ENCODE measurements at places on chromosomes 1 and 21.

- DNase-seq: no peak
These were observed 241.2 kb downstream of the RGS7 start for GRCh38 chr1:241115784-241116183.

GRCh38 chr1:89523572-89524368 lies 859 bp upstream of the LRRC8B start:
- DNase-seq: no peak

DNA sequence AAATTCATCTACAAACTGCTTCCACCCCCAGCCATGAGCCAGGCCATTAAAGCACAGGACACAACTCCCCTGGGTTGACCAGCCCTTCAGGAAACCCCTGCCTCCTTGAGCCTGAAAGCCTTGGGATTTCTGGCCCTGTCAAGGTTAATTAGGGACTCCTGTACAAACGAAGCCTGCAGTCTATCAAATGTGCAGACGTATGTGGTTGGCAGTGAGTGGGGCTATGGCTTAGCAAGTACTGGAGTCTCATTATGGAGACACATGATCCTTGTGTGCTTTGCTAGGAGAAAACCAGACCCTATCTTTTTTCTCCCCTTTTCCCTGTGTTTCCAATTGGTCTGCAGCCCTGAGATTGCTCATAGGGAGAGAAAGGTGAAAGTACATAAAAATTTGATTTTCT lies 588.3 kb upstream of the USP24 start:
- DNase-seq: no peak

GRCh38 chr1:211355873-211356272 lies 29.2 kb downstream of the TRAF5 start:
- DNase-seq: no peak

GRCh38 chr1:59328353-59328752 lies 31.5 kb downstream of the FGGY start:
- DNase-seq: no peak

GRCh38 chr1:171468120-171468750 lies 17.1 kb upstream of the PRRC2C start:
- no peak for DNase-seq

DNA sequence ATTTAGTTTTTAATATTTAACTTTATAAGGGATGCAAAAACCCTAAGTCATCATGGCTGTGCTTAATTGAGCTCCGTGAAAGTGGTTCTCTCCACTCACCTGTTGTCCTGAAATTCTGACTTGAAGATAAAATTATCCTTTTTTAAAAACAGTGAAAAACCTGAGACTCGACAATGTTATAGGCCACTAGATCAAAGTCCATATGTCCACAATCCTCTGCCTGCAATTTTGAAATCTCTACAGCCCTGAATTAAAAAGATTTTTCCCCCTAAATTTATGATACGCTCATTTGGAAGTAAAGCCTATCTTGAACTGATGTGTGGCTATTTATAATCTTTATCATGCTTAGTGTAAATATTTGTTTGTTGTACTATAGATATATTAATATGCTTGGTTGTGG lies 18.7 kb downstream of the OSBPL9 start:
- no peak for DNase-seq

DNA sequence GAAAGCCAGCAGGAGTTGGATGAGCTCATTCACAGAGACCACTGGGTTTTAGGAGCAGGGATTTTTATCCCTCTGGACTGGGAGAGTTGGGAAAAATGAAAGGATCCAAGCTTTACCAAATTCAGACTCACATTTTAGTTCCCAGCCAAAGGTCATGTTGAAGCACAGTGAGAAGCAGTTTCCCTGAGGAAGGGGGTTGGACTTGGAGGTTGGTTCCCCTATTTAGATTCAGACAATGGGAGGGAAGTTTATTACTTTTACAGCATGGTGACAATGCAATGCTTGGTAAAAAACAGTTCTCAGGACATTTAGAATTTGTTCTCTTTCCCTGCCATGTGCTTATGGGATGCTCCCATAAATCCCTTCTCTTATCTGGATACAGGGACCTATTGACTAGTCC lies 57.3 kb upstream of the ZNF648 start:
- DNase-seq: no peak

DNA sequence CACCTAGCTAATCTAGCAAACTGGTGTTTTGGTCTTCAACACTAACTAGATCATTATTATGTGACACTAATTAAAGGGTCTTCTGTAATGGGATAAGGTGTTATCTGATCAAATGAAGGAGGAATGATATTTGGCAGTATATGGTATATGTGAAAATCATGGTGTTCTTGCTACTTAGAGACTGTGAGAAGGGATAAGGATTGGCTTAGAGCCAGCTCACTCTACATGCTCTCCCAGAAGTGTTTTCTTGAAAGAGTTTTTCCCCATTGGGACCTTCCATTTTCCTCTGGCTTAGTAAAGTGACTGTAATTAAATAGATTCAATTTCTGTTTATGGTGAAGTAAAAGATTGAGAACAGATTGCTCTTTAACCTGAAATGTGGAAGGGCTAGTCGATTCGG lies 71.2 kb upstream of the RGL1 start:
- no peak for DNase-seq

DNA sequence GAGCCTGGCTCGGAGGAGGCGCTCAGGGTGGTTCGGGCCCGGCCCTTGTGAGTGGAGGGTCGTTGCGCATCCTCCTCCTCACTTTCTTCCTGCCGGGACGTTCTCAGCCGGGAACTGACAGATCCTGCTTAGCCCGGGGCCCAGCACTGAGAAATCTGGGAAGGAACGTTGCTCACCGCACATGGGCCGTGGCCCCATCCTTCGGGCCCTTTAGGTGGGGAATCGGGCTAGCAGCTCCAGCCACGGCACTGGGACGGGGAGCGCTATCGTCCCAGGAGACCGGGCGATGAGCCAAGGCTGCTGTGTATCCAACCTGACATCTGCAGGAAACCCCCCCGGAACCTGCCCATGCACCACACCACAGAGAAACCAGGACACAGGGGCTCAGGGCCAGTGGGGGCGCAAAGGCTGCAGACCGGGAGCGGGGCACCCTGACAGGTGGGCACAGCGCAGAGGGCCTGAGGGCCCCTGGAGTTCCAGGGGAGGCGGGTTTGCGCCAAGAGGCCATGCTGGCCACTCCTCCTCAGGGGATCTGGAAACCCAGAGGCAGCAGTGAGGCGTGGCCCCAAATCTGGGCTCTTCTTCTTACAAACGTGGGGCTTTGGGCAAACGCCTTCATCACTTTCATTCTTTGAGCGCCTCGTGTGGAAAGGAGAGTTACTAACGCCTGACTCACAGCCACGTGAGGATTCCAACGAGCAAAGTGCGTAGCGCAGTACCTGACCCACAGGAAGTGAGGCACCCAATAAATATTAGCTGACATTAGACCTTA lies at the start of gene SH2D5:
Gene SH2D5, minus strand, starts transcription at position 116 of the 772 bp plus-strand sequence. CDS start 4,659 bp downstream, outside the sequence.
- peak; percentile 69 for DNase-seq

DNA sequence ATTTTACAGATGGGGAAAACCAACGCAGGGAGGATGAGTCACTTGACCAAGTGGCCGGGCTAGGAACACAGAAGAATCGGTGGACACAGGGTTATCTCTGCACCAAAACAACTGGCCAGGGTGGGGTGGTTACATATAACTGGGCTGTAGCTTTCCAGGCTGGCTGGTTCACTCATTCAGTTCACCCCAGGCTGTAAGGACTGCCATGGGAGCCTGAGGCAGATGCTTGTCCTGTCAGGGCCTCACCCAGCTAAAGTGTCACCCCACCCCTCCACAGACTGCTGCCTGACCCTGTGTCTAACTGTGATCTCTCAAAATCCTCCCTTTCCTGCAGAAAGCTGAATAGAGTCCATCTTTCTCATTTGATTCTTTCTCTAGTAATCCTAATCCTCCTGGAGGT lies 387.3 kb downstream of the RYR2 start:
- no peak for DNase-seq

GRCh38 chr1:181551249-181551648 lies 67.9 kb downstream of the CACNA1E start:
- peak; percentile 58 for DNase-seq

DNA sequence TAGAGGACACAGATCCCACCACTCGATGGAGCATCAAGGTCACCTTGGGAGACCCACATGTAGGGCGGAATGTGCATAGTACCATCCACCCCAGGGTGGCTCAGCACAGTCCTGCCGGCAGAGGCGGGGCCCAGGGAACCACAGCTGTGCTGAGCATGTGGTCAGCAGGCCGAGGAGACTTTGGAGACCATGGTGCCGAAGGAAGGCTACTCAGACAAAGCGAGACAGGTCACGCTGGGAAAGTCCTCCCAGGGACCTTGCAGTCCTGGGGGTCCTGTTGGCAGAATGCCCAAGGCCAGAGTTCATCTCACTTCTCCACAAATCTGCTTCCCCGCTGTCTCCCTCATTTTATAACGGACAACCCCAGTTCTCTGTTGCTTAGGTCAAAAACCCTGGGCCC lies 22.5 kb downstream of the WNT3A start:
- DNase-seq: no peak

DNA sequence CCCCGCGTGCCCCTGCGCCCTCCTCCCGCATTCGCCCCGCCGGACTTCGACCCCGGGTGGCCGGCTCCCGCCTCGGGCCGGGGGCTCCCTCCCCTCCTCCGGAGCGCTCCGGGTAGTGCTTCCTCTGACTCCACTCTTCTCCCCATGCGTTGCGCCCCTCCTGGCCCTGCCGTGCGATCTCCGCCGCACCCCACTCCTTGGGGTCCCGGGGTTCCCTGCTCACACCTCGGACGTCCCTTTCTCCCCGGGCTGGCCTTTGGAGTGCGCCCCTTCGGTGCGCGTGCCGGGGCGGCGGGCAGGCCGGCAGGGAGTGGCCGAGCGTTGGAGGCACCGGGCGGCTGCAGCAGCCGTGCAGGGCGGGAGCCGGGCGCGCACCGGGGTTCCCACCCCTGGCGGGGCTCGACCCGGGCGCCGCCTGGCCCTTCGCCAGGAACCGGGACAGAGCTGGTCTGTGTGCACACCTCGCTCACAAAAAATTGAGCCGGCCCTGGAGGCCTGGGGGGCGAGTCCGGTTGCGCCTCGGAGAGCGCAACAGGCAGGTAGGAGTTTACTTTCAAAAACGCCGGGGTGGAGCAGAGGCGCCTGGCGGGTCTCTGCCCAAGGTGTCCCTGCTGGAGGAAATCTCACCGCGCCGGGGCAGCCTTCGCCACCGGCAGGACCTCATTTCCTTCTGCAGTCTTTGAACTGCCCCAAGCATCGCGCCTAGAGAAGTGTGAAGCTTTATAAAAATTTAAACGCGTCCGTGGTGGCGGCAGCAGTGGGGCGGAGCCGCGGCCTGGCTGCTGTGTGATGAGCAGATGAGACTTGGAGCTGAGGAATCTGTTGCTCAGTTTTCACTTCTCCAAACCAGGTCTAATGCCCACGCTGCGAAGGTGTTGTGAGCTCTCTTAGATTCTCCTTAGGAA lies 650 bp downstream of the VANGL1 start:
- no peak for DNase-seq

GRCh38 chr1:17875882-17876280 lies 120.7 kb downstream of the ACTL8 start:
- no peak for DNase-seq

GRCh38 chr1:156244126-156244525 lies 2.1 kb downstream of the BGLAP start:
- no peak for DNase-seq

- no peak for DNase-seq
These were observed 4.0 kb upstream of the IFI16 start for GRCh38 chr1:159005676-159006075.

GRCh38 chr21:35616090-35616489 lies 444.2 kb downstream of the SETD4 start:
- DNase-seq: no peak

DNA sequence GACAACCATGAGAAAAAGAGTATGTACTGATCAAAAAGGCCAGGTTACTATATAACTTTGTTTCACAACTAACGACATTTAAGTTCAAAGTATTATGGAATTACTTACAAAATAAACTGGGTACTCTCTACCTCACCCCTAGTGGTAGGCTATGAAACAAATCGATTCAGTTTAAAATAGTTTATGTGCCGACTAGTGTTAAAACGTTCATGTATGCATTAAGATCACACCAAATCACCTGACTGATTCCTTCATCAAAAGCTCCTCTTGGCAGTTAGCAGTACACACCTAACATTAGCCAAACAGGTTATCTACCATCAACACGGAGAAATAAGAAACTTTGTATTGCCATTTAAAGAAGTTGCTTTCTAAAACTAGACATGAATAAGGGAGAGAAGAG lies 137.1 kb downstream of the AKT3 start:
- no peak for DNase-seq

GRCh38 chr21:16912075-16912474 lies 600.8 kb upstream of the CXADR start:
- DNase-seq: no peak

- no peak for DNase-seq
These were observed 24.2 kb downstream of the ENO1 start for GRCh38 chr1:8854240-8854639.

- no peak for DNase-seq
These were observed 10.4 kb downstream of the IBA57 start for GRCh38 chr1:228176024-228176395.

GRCh38 chr21:33650929-33651509 lies 8.7 kb downstream of the ITSN1 start:
- no peak for DNase-seq
